ENCODE measurements at places on chromosomes 6 and 20.

DNA sequence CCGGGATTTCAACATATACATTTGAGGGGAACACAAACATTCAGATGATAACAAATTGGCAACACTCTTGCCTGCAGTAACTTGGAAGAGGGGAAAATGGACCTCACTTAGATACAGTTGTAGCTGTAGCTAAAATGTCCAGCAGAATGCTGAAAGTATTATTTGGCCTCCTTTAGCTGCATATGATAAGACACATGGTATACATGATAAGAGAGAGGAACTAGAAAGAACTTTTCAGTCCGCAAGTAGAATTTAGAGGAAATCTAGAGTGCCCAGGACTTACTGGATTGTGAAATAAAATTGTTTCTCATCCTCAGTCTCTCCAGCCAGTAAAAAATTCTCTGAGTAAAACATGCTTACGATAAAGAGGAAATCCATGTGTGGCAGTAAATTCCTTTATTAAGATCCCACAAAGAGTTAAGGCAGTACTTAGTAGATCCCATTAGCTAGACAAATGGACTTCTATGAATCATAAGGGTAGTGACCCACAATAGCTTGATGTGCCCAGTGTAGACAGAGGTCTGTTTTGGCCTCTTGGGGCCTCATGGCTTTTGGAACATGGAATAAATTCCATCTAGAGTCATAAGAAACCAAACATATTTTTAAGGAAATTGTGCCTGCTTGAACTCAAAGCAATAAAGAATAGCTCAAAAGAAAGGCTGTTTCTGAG is 87.9 kb upstream of the RBM24 start:
- no peak for DNase-seq

- no peak for DNase-seq
Measured at GRCh38 chr20:16877053-16877554, 128.9 kb downstream of the OTOR start.

- no peak for DNase-seq
Measured at GRCh38 chr6:140045116-140045515, 670.7 kb upstream of the CITED2 start.

DNA sequence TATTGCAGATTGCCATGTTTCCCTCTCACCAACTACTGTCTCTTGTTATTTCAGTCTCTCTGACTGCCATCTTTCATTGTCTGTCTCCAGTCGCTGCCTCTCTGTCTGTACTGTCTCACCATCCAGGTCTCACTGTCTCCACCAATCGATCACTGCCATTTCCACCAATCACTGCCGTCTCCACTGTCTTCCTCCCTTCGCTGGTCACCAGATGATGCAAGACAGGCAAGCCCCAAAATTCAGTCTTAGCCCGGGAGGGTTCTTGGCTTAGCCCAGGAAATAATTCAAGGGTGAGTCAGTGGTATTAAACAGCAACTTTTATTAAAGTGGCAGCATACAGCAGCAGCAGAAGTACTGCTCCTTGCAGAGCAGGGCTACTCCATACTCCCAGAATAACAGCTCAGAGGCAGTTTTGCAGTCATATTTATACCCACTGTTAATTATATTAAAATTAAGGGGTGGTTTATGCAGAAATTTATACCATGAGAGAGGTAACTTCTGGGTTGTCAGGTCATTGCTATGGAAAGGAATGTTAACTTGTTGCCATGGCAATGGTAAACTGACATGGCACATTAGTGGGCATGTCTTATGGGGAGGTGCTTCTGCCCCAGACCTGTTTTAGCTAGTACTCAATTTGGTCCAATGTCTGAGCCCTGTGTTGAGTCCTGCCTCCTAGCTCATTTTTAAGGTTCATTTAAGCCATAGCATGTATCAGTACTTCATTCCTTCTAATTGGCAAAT is 23.0 kb upstream of the ECHDC1 start:
- no peak for DNase-seq

DNA sequence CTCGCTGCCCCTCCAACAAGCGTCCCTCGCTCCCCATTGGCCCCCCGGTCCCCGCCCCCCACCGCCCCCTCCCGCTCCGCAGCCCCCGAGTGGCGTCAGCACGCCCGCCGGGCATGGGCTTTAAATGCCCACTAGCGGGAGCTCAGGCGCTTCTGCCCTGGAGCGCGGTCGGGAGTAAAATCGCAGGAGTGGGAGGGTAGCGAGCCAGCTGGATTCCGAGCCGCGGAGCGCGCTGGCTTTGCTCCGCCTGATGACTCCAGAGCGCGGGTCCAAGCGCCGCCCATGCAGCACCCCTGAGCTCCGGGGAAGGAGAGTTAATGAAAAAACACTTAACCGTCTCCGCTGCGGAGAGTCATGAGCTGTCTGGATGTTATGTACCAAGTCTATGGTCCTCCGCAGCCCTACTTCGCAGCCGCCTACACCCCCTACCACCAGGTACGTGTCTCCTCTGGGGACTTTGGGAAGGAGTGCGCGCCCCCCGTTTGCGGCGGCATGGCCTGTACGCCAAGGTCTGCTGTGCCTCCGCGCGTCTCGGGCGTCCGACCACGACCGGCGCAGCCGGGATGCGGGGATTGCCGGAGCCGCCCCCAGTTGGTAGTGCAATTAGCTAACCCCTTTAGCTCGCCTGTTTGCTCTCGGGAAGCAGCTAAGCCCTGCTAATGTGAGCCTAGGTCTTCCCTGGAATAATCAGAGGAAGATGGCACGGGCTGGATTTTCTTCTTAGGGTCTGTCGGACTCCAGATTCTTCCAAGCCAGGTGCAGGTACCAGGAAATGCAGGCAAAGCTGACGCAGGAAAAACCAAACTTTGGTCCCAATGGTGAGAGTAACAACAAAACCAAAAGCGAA is at the start of gene VGLL2:
VGLL2 (plus strand) TSS at position 149 of the 847 bp plus-strand sequence; CDS start at position 355, 206 bp downstream.
- no peak for DNase-seq

DNA sequence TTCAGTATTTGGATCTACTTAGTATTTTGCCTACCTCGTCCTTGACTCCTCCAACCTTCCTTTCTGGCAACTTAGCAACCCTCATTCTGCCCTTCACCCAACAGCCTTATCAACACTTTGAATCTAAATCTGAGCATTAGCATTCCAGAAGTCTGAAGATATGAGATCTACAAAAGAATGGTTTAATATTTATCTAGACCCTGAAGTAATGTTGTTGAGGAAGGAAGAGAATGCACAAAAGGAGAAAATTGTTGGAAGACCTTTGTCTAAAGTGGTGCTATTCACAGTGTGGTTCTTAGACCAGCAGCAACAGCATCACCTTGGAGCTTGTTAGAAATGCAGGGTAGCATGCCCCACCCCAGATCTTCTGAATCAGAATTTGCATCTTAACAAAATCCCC is 198.2 kb upstream of the PLCB4 start:
- DNase-seq: no peak

DNA sequence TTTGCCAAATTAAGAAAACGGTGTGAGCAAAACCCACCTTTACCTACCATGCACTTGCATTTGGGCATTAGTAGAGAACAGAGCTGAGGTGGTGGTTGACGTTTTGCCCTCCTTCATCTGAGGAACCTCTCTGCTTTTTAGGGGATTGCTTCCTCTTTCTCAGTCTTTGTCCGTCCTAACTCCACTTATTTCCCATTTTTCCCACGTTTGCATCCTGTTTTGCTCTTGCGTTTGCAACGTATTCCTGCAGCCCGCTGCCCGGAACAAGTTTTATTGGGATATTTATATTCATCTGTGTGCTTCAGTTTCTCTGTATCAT is 374 bp upstream of the SERINC1 start:
- DNase-seq: no peak

DNA sequence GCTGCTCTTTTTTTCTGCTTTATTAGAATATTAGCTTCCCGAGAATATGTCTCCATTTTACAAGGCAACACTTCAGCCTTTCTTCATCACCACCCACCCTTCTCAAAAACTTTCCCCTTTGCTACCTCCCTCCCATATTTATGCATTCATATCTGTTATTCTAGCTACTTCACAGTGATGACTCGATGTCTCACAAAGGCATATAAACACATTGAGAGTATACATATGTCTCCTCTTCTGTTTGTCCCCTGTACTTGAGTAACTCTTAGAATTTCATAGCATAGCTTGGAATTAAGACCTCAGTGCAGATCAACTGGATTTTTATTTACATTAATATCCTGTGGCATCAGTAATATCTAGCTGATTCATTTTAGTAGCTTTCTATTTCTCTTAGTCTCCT is 6.5 kb downstream of the RNF144B start:
- DNase-seq: no peak

- no peak for DNase-seq
Measured at GRCh38 chr6:24408719-24409410, 6.1 kb downstream of the MRS2 start.

- DNase-seq: no peak
Measured at GRCh38 chr6:157403686-157404051, 22.7 kb downstream of the ZDHHC14 start.

DNA sequence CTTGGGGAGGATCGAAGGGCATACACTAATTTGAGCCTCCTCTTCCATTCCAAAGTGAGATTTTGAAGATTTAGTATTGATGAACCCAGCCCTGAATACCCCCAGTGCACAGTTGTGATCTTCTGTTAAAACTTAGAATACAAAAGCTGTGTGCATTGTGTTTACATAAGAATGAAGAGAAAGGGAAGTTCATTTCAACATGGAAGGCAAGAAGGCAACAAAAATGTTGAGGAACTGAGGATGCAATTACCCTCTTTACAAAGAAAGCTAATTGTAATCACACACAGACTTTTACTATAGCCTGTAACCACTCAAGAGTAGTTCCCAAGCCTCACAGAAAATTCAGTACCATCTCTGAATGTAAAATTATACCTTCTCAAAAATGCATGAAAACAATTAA is 49.3 kb downstream of the GFOD1 start:
- no peak for DNase-seq

GRCh38 chr20:47785311-47785853 is at the start of gene SULF2:
Gene SULF2, minus strand, starts transcription at chr20:47785481. Its CDS starts 28,118 bp downstream, at chr20:47757363.
- no peak for DNase-seq

DNA sequence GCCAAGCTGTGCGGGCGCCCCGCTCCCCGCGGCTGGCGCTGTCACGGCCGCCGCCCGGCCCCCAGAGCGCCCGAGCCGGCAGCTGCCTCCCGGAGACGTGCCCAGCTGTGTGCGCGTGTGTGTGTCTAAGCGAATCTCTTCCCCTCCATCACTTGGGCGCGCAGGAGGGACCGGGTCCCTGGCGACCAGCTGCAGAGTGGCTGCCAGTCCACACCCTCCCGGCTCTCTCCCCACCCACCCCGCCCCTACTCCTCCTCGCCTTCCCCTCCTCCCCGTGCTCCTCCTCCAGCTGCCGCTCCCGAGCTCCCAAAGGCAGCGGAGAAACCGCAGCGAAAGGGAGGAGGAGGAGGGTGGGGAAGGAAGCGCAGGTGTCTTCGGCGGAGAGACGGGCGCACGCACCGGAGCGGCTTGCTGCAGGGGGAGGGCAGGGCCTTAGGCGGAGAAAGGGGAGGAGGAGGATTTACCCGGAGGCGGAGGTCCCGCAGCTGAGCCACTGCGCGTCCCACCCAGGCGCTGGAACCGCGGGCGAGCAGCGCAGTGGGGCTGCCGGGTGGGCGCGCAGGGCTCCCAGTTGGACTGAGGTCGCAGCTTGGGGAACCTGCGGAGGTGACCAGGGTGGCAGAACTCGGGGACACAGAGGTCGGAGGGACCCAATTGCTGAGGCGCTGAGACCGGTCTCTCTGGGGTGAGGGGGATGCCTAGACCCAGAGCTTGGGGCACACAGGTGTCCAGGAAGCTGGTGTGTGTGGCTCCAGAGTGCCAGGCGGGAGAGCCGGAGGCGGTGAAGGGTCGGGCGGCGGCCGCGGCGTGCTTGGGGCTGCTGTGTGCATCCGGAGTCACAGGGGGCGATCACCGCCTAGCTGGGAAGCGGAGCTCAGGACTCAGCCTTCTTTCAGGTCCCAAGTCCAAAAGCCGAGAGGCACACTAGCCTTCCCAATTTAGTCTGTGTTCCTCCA is at the start of gene HS3ST5:
HS3ST5 (minus strand) TSS at position 198 of the 956 bp plus-strand sequence. CDS start 280,178 bp downstream, outside the sequence.
- DNase-seq: no peak

DNA sequence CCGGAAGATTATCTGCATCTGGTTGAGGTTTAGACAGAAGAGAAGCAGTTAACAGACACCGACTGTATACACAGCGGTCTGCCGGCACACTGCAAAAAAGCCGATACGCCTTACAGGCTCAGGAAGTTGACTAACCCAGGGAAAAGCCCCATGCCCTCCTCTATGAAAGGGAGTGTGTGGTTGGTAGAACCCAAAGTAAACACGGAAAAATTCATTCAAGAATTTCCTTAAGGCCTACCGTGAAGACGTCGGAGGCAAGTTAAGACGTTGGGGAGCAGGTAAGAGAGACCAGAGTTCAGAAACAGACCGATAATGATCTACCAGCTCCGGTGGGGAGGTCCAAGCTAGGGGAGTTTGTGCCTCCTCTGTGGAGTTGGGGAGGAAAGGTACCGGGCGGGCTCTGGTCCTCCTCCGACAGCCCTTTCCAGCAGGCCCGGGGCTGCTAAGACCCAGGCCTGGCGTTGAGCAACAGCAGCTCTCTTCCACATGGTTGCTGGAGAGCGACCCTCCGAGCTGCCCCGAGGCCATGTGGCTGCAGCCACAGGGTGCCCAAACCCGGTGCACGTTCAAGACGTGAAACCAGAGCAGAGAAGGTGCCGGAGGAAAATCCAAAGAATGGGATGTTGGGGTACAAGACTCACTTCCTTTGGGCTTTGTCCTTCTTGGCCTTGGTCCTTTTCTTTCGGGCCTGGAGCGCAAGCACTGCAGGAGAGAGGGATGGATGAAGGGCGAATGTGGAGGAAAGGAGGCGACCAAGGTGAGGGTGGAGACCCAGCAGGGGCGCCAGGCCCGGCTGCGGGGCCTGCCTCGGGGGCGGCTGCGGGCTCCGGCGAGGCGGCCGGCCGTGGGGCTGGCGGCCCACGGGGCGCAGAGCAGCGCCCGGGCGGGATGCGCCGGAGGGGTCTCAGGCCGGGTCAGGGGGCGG is 809 bp downstream of the SRPK1 start:
- DNase-seq: peak; percentile 45

GRCh38 chr20:35893942-35894341 is 60.4 kb downstream of the SCAND1 start:
- DNase-seq: no peak

DNA sequence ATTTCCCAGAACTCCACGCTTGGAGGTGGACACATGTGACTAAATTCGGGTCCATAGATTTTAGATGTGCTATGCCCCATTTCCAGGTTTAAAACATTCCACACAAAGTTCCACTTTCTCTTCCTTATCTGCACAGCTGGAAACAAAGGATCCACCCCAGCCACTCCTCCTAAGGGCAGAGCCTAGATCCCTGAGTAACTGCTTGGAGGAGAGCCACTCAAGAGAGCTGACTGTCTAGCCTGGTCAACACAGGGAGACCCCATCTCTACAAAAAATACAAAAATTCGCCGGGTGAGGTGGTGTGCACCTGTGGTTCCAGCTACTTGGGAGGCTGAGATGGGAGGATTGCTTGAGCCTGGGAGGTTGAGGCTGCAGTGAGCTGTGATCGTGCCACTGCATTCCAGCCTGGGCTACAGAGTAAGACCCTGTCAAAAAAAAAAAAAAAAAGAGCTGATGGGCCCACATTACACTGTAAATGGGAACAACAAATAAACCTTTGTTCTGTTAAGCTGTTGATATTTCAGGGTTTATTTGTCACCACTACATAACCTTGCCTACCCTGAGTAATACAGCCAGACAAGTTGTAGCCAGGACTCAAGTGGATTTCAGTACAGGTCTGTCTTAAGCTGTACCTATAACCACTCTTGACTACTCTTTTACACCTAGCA is 25.8 kb upstream of the SNRPC start:
- DNase-seq: no peak

GRCh38 chr6:166556863-166557322 is 29.6 kb downstream of the RAMACL start:
- DNase-seq: no peak

GRCh38 chr6:11224966-11225463 is 7.5 kb downstream of the NEDD9 start:
- no peak for DNase-seq

- no peak for DNase-seq
Measured at GRCh38 chr6:164640956-164641355, 668.4 kb downstream of the C6orf118 start.
